Upper lobe of right lung (tissue), 1 donor: ENCODE measurements at places on chromosomes 7 and 10. TPM values are rescaled to one million over a fixed set of nuclear protein-coding genes. Genes with fewer than 3 reads are reported as not detected.

Gene TBX20
- not detected for total RNA-seq

DNA sequence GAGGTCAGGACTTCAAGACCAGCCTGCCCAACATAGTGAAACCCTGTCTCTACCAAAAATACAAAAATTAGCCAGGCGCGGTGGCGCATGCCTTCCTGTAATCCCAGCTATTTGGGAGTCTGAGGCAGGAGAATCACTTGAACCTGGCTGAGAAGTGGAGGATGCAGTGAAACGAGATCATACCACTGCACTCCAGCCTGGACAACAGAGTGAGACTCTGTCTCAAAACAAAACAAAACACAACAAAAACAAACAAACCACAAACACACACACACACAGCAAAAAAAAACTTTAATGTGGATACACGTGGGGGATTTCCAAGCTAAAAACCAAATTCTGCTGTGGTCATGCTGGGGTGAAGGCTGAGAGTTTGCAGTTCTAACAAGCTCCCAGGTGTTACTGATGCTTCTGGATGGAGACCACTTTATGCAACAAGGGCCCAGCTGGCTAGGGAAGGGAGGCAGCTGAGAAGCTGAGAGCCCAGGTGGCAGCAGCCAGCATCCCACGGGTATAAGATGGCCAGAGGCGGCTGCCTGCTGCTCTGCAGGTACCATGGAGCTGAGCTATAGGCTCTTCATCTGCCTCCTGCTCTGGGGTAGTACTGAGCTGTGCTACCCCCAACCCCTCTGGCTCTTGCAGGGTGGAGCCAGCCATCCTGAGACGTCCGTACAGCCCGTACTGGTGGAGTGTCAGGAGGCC is at the start of gene ZP3:
Gene ZP3, plus strand, starts transcription at position 538 of the 699 bp plus-strand sequence. Its CDS starts 15 bp downstream, at position 553.
- peaks cover 4% of the 10 kb centered on the region for H3K4me1 ChIP-seq
- no peak within 1 kb of the TSS for H3K27ac ChIP-seq
- no peaks in the 10 kb centered on the region for H3K36me3 ChIP-seq
- no peak for DNase-seq
- no peaks in the 10 kb centered on the region for H3K27me3 ChIP-seq

- peak overlapping the region; percentile 82 for H3K4me3 ChIP-seq
- no peaks in the 10 kb centered on the region for H3K27me3 ChIP-seq
- peak overlapping the region; percentile 84 for H3K27ac ChIP-seq
Observed at GRCh38 chr7:157139810-157140510, 1.2 kb downstream of the UBE3C start.

Gene C10orf88
- total RNA-seq, result 7.6 TPM

- no peaks in the 10 kb centered on the region for H3K36me3 ChIP-seq
- H3K27me3 ChIP-seq, result no peaks in the 10 kb centered on the region
- no peaks in the 10 kb centered on the region for H3K4me1 ChIP-seq
- H3K4me3 ChIP-seq, result no peak overlapping the region
- no peak overlapping the region for H3K27ac ChIP-seq
Observed at GRCh38 chr7:63876707-63877322, 121.8 kb upstream of the ZNF722 start.

Gene OR2A25
- total RNA-seq, result not detected

GRCh38 chr7:89334797-89335196 is 539.3 kb upstream of the TEX47 start:
- no peaks in the 10 kb centered on the region for H3K36me3 ChIP-seq
- no peaks in the 10 kb centered on the region for H3K27me3 ChIP-seq
- H3K27ac ChIP-seq, result no peak overlapping the region
- no peak for DNase-seq
- H3K4me3 ChIP-seq, result no peak overlapping the region

DNA sequence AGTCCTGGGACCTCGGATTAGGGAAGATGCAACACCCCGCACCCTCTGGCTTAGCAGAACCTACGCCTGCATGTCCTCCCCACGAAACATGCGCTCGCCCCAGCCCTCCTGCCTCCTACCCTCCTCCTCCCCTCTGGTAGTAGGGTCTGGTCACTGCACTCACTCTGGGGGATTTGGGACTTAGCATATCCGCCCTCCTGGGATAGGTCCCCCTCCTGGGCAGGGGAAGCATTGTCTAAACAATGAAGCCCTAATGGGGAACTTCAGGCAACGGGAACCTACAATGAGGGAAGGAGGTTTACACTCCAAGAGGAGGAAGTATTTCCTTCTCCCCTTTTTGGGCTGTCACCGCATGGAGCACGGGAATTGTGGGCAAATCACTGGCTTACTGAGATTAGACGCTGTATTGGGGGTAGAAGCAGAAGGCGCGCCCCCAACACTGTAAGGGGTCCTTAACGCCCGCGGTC is 892 bp downstream of the CRHR2 start:
- no peaks in the 10 kb centered on the region for H3K36me3 ChIP-seq
- H3K27ac ChIP-seq, result no peak overlapping the region
- H3K4me3 ChIP-seq, result peak overlapping the region; percentile 46
- H3K4me1 ChIP-seq, result peaks cover 17% of the 10 kb centered on the region
- no peak for DNase-seq
